ENCODE measurements at places on chromosomes 5 and 9.

DNA sequence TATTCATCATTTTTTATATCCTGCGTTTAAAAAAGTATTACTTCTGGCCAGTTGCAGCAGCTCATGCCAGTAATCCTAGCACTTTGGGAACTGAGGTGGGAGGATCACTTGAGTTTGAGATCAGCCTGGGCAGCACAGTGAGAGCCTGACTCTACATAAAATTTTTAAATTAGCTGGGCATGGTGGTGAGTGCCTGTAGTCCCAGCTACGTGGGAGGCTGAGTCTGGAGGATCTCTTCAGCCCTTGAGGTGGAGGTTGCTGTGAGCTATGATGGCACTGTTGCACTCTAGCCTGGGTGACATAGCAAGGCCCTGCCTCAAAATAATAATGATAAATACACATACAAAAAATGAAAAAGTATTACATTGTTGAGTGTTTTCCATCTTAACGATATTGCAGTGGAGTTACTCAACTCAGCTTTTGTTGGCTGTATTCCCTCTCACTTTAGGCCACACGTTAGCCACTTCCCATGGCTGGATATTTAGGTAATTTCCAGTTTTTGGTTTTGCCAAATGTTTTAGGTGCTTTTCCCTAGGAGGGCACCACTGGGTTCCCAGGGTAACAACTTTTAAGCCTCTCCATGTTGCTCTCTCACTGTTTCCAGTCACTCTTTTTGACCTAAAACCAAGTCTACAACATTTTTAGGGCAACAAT, 20.6 kb downstream of the SHB start:
- DNase-seq = no peak

GRCh38 chr9:107855164-107855563, 365.6 kb upstream of the KLF4 start:
- no peak for DNase-seq

- no peak for DNase-seq
These were observed 1865.3 kb upstream of the CDH9 start for GRCh38 chr5:28903643-28904042.

- no peak for DNase-seq
These were observed 1929.5 kb upstream of the CDH9 start for GRCh38 chr5:28967848-28968247.

DNA sequence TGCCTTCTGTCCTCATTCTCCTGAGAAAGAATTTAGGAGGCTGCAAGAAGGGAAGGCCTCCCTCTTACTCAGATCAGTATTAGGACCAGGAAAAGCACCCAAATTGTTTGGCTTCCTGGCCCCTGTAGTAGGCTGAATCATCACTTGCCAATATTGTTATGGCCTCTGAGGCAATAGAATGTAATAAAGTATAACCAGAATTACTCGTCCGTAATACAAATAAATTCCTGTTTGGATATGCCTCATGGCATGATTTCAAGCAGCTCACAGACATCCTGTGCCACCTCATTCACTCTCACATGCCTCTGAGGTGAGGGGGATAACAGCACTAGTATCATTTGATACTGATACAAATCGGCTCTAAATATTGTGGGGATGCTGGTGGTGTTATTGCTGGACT, 427.3 kb downstream of the ISL1 start:
- DNase-seq = no peak

- no peak for DNase-seq
These were observed 32.9 kb downstream of the FRMD3 start for GRCh38 chr9:83505282-83505681.

DNA sequence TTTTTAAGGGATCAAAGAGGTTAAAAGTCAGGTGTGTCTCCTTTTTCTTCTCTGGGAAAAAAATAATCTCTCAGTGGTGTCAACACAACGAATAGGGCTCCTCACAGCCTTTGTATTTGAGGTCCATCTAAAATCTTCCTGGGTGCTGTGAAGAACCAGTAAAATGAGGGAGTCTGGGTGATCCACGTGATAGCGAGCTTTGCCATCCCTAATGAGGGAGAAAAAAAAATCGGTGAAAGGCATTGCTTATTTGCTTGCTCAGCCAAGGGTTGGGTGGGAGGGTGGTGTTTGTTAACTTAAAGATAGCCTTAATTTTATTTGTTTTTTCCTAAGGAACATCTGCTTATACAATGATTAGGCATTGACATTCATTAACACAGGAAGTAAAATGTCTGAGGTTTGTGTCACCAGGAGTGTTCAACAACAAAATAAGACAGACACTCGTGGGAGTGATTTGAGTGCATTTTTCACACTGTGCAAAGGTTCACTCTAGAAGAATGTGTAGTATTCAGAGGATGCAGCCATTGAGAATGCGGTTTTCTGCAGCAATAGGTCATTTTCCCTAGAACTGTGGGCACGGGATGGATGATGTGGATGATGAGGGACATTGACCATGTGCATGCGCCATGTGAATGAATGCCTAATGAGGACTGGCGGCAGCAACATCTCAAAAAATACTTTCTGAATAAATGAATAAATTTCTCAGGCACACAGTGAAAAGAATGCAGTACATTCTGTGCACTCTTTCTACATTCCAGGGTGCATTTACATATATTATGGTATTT, 369.5 kb downstream of the NTRK2 start:
- no peak for DNase-seq

- no peak for DNase-seq
These were observed 741 bp upstream of the NKX2-5 start for GRCh38 chr5:173235499-173236394.

GRCh38 chr5:173919443-173919842, 31.3 kb downstream of the CPEB4 start:
- no peak for DNase-seq

DNA sequence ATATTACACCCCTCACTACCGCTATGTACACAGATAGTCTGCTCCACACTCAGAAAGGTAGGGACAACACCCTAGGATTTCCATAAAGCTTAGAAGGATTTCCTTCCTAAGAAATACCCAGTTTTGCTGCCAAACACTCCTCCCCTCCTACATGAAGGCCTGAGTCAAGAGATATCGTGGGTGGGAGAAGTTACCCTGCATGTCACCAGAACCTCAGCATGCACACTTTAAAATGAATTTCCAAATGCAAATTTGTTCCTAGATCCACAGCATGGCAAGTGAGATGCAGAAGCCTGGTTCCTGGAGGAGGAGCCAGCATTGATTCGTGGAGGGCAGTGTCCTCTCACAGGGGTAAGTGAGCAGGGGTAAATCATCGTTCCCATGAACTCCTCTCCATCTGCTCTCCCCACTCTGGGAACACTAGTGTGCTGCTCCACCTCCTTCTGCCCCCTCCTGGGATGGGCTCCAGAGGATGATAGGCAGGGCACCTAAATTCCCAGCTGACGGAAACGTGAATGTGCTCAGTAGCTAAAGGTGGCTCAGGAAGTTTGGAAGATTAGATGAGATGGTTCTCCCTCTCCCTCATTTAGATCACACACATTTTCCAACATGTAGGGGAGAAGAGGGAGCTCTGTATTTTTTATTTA, 76.7 kb downstream of the PDE4D start:
- no peak for DNase-seq

- no peak for DNase-seq
These were observed 367.5 kb upstream of the ADAMTS16 start for GRCh38 chr5:4772591-4772990.

GRCh38 chr5:112384523-112384922, 34.6 kb downstream of the EPB41L4A start:
- DNase-seq = no peak

DNA sequence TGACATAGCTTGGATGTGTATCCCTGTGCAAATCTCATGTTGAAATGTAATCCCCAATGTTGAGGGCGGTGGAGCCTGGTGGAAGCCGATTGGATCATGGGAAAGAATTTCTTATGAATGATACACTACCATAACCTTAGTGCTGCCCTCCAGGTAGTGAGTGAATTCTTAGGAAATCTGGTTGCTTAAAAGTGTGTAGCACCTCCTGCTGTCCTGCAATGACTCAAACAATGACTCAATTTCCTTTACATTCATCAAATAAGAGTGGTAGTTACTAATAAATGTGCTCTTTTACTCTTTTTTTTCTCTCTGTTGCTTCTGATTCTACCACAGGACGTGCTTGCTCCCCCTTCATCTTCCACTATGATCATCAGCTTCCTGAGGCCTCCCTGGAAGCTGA, 1696.0 kb upstream of the CDH9 start:
- no peak for DNase-seq

DNA sequence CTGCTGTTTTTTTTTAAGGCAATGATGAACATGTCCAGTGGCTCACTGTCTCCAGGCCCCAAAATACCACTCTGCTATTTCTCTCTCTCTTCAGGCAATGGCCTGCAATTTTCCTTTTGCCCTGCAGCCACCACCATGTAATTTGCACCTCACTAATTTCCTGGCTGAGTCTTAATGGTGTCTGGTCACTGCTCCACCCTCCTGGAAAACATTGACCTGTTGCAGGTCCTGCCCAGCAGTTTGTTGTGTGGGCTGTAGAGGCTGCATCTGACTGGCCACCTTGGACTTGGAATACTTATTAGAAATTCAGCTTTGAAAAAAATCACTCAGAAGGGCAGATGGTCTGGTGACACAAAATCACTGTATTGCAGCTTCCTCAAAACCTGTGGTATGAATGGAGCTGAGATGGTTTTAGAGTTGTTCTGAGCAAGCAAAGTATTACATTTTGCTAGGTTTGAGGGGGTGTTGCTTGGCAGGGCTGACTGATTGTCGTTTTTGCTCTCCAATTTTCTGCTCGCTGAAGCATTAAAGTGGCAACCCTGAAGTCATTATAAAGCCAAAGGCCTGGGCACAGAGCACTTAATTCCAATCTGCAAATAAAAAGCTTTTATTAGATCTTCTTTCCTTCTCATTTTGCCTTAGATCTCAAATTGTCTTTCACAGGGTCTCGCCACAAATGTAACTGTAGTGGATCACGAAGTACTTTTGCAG, 134.8 kb downstream of the TMEM174 start:
- DNase-seq = no peak

GRCh38 chr5:126640866-126641265, 40.1 kb downstream of the PHAX start:
- DNase-seq = no peak

DNA sequence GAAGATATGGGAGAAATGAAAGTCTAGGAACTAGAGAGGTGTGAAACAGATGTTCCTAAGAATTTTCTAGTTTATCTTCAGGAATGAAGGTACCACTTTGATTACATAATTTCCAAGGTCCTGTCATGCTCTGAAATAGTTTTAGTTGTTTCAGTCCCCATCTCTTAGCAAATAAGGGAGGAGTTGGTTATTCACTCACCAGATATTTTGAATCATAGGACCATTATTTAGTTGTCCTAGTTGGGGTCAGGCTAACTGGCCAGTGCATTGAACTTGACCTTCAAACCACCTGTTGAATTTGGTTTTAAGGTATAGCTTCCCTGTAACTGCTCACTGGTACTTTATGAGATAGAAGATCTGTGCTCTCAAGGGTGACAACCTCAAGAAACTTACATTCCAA, 53.9 kb upstream of the TNFAIP8 start:
- no peak for DNase-seq

GRCh38 chr5:112203229-112203628, 215.8 kb downstream of the EPB41L4A start:
- DNase-seq = no peak

- no peak for DNase-seq
These were observed 21.4 kb downstream of the OR2V1 start for GRCh38 chr5:181109489-181110013.

DNA sequence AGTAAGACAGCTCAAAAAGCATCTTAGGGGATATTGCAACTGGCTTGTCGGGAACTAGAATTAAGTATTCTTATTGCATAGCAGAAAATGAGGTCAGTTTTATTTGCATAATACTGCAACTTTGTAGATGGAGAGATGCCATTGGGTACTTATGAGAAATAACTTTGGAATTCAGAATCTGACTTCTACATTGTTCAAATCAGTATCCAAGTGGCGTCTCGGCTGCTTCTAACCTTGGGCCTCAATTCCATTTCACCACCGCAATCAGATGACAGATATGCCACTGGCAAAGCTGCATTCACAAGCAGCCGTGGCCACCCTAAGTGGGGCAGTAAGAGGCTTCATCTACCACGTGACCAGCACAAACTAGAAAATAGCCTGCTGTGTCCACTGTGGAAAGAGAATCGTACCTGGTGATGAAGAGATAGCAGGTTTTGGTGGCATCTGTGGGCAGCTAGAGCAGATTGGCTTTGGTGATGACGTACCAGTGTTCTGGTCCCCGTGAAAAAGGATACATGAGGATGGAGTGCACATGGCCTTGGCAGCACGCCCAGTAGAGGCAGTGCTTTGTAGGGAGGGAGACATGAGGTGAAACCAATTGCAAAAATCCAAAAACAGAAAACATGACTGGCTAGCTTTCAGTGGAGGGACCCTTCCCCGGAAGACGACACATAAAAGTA, 116.6 kb downstream of the KLHL3 start:
- DNase-seq = no peak

DNA sequence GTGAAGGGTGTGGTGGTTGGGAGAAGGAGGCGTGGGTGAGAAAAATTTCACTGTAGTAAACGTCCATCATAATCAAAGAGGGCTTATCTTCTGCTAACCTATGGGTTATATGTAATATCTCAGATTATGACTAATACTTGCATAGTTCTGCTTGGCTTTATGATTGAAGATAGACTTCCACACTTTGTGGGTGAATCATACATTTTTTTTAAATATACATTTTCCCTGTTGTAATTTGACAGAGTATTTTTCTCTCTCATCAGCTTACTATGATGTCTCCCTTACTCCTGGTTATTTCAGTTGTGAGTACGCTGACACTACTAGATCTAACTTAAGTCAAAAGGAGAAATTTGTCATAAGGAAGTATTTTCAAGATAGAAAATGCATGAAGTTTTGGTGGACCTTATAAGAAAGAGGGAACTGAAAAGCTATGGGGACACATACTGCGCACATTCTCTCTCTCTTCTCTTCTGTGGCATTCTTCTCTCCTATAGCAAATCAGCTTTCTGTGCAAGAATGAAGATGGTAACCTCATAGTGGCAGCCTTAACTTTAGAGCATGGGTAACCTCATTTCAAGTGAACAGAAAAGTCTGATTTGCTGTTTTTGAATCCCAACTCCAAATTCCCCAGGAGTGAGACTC, 4.9 kb upstream of the JAK2 start:
- DNase-seq = no peak

DNA sequence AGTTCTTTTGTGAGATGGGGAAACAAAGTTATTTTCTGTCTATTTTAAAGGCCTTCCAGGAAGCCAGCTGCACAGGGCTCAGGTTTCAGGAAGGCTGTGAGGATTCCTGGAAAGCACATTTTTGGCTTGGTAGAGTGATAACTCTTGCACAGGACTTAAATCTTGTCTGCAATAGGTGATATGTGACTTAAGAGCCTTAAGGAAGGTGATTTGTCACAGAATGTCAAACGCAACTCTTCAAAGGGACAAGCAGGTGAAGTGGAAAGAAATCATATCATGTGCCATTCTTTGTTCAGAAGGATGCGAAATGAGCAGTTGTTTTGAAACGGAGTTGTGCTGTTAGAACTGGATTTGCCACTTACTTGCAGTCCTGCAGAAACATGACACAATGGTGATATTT, 459.3 kb downstream of the MAT2B start:
- no peak for DNase-seq

All from stimulated activated CD4-positive, alpha-beta T cell treated with anti-CD3 and anti-CD28 coated beads, TNF-alpha, amount 100 ng/mL, for 24 hours (primary cell).